ENCODE measurements at places on chromosomes 3 and 15.

- no peak for DNase-seq
These were observed 242.6 kb upstream of the RGMA start for GRCh38 chr15:93331545-93332167.

- no peak for DNase-seq
These were observed 42.0 kb upstream of the ATP10A start for GRCh38 chr15:25905140-25905539.

DNA sequence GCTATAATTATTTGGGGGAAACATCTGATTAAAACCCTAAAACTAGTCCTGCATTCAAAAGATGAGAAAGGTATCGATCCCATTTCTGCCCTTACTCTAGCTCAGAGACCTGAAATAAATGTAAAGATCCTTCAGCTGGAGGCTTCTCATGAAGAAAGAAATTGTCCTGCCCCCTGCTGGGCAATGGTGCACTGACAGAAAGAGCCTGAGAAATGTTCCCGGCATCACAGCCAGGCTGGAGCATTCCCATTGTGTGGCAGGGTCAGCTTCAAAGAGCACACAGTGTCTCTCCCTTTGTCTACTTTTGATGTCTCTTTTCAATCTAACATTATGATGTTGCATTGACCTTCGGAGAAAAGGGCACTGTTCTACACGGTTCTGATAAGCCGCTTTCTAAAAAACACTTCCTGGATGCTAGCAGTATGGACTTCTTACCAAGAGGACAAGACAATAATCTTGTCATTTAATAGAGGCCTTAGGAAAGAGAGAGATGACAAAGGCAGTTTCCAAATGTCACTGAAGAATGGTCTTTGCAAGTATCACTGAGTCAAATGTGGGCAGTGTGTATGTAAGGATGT is 287.5 kb downstream of the MAGI1 start:
- no peak for DNase-seq

DNA sequence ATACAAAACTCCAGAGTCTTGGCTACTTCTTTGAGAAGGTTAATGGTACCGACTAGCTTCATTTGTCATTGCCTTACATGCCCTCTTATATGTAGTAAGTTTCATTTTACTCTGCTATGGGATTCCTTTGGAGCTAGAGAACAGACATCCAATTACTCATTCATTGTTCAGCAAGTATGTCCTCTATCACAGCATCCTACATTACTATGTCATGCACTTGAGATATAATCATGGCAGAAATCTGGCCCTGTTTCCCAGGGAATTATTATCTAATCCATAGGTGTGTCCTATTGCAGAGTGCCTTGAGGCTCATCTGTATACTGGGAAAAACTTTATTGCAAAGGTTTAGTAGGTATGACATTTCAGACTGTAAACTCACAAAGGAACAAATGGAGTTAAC is 333.1 kb upstream of the NECTIN3 start:
- DNase-seq: no peak

DNA sequence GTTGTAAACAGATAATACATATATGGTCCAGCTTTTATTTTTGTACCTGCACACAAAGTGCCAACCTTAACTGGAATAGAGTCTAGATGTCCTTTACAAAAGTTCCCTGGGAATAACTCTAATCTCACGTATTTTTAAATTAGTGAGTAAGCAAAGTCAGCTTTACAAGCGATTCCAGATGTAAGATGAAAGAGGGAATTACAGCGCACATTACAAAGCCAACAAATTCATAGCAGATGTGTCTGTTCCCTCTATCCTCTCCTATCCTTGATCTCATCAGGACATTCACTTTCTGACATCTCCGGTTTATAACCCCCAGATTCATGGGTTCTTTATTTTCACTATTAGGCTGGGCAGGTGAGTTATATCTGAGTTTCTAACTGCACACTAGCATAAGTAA is 406.8 kb upstream of the ZNF385D start:
- no peak for DNase-seq

GRCh38 chr3:53083521-53083920 is 37.6 kb upstream of the SFMBT1 start:
- no peak for DNase-seq

DNA sequence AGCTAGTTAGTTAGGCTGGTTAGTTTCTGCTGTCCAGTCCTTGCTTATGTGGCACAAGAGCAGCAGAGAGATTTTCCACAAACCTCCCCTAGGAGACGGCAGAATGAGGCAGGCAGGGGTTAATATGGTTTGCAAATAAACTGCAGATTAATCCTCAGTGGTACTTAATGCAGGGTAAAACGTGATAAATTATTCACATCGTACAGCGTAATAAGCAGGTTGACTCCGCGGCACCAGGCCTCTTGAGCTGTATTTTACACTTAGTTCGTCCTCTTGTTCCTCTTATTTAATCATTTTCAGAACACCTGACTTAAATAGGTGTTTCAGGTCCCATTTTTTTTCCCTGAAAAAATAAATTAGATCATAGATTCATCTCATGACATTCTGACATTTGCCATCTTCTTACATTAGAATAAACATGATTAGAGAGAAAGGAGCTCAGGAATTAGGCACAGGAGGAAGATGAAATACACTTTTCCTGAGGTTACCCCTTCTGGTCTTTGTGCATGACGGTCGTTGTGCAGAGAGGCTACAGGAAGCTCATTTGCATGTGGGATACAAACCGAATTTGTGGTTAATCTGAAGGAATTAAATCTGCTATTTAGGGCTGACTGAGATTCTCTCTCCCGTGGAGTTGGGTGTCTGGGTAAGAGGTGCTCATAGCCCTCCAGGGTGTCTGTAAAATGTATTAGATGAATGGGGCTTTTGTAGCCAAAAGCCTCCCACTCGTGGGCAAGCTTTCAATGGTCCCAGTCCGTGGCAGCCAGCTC is 27.1 kb upstream of the VPS8 start:
- DNase-seq: no peak

GRCh38 chr3:161754420-161755053 is 257.9 kb downstream of the OTOL1 start:
- DNase-seq: no peak

GRCh38 chr3:165755571-165755970 is 81.7 kb downstream of the BCHE start:
- no peak for DNase-seq

DNA sequence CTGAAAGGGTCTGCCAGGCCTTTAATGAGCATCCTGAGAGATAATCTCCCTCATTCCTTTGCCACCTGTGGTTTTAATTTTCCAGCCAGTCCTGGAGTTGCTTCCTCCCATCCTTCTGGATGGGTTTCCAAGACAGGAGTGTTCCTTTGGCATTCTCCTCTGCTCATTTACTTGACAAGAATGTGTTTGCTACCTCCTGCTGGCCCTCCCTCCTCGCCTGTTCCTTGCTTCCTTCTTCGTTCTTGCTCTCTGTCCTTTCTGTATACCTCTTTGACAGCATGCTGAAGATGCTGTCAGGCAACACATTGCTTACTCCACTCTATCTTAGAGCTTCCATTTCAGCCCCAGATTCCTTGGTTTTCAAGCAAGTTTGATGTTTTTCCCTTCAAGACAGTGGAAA is 46.0 kb downstream of the ERC2 start:
- no peak for DNase-seq

DNA sequence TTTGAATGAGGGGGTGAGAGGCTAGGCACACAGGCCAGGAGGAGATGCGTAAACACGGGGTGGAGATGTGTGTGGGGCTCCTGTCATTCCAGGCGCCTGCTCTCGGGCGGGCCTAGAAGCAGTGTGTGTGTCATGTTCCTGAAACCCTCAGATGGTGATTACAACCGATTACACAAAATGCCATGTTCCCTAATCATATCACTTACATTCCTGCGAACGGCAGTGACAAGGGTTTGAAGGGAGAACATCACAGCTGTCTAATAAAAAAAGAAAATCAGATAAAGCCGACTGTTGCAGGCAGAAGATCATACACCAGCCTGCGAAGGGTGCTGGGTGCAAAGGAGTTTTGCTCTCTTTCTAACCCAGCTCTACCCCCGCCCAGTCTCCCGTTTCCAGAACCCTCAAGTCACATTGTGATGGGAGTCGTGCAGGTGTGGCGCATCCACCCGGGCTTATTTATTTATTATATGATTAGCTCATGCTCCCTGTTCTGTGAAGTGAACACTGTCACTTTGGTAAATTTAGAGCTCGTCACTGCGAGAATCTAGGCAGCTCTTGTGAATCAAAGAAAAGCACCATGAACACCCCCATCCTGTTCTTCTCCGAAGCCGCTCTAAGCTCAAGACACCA is 140.3 kb downstream of the NR2F2 start:
- no peak for DNase-seq

GRCh38 chr15:92884436-92885223 is 15.5 kb upstream of the CHD2 start:
- no peak for DNase-seq

DNA sequence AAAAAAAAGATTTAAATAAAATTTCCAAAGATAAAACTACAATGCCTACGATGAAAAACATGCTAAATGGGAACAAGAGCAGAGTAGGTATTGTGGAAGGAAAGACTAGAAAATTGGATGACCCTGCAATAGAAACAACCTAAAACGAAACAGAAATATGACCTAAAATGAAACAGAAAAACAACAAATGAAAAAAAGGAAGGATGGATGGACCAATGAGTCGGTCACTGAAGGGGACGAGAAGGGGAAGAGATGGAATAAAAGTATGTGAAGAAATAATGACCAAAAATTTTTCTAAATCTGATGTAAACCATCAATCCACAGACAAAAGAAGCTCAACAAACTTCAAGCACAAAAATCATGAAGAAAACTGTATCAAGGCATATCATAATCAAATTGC is 44.8 kb downstream of the TBC1D2B start:
- DNase-seq: no peak

DNA sequence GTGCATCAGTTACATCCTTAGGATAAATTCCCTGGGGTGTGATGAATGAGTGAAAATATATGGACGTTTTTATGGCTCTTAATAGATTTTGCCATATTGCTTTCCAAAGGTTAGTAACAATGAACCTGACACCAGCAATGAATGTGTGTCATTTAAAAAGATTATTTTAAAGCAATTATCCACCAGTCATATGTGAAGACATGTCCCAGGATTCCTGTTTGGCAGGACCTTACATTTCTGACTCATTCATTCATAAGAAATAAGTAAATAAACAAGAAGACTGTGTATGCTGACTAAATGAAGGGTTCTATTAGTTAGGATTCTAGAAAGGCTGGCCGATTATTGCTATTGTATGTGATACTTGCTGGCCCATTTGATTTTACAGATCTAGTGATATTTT is 201.5 kb downstream of the SOX2 start:
- no peak for DNase-seq

DNA sequence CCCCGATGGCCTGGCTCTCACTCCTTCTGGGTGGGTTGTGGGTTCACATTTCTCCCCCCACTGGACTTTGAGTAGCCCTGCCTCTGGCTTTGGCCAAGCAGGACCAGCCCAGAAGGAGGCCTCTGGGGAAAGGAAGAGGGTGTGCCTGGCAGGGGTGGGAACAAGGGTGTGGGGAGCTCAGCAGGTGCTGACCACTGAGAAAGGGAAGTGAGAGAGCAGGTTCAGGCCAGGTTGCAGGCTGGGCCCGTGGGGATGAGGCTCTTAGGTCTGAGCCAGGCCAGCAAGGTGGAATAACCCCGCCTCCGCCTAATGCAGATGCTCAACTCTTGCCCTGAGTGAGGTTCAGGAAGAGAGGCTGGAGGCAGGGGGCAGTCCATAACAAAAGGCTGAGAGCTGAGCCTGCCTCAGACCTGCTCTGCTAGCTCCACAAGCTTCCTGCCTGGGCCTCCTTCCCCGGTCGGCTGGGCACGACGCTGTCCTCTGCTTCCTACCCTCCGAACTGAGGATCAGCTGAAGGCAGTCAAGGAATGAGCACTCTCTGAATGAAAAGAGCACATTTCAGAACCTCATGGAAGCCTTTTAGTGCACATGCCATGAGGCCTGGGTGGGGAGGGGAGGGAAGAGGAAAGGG is 82.7 kb downstream of the TLE3 start:
- DNase-seq: no peak

DNA sequence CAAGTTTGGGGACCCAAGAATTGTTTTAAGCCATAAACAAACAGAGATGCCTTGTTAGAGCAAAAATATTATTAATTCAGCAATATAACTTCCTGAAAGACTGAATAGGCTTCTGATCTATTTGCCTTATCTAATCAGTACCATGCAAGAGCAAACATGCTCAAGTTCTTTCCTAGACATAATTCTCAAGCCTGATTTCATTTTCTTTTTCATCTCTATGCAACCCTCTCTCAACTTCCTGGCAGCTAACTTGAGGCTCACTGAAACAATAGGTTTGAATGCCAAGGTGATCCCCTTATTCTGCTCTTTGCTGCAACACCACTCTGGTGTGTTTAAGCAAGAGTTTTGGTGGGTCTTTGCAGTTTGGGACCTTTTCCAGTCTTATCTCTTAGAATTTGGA is 230.9 kb upstream of the CD96 start:
- DNase-seq: no peak

- DNase-seq: no peak
These were observed 51.9 kb downstream of the PBRM1 start for GRCh38 chr3:52633786-52634185.

DNA sequence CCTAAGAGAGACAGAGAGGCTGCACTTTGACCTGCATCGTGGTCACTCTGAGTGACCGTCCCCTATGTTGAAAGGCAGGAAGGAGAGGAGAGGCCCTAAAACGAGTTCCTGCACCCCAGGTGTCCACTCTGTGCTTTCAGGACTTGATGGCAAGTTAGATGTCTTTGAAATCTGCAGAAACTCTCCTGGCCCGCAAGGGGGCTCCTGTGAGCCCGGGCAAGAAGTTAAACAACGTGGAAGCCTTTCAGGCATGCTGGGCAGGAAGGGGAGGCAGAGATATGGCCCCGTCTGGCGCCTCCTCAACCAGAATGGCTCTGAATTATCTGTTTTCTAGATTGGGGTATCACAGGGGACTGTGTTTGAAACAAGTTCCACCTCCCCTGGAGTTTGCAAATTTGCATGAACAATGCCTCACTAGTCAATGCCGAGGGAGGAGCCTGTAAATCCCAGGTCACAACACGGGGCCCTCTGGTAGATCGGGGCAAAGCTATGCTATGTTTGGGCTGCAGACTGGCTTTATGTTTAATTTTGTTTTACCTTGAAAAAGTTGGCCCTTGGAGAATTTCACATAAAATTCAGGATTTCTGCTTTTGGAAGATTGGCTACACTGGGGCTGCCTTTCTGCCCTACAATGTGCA is 9.8 kb downstream of the CTXND1 start:
- DNase-seq: no peak

DNA sequence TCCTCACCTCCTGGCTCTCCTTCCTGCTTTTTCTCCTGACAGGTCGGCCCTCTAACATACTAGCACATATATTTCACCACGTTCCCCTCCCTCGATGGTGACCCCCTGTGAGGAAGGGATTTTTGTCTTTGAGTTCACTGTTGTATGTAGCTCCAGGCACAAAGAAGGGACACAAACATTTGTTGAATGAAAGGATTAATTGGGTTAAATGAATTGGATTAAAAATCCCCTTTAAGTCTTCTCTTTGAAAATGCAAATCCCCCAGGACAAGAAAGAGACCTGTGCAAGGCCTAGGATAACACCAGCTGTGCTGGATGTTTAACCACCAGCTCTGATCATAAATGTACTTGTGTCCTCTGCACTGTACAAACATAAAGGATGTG is 3.3 kb downstream of the CALML4 start:
- no peak for DNase-seq

All from stimulated activated CD4-positive, alpha-beta T cell treated with anti-CD3 and anti-CD28 coated beads, TNF-alpha, amount 100 ng/mL, for 1 hour (primary cell).